ENCODE measurements at places on chromosomes 6 and 20.

- DNase-seq, result no peak
Observed at GRCh38 chr6:10947966-10948365, 61.1 kb downstream of the SYCP2L start.

GRCh38 chr6:168877821-168878282 lies 375.8 kb downstream of the THBS2 start:
- no peak for DNase-seq

DNA sequence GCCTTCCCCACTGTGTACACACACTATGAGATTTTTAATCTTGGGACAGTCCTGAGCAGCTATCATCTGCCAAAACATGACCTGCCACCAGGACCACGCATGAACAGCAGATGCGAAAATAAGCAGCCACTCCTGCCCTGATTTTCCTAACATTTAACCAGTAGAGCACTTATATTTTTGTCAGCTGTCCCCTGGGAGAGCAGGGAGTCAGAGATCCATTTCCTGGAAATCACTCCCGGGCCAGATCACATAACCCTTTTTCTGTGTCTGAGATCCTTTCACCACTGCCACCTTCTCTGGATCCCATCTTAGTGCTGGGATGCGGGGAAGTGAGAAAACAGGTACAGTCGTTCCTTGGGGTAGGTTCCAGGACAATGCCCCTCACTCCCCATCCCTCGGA lies 5.7 kb downstream of the SDCBP2 start:
- no peak for DNase-seq

GRCh38 chr20:10115021-10115420 lies 80.2 kb downstream of the ANKEF1 start:
- no peak for DNase-seq

GRCh38 chr20:4052554-4052953 lies 37.2 kb upstream of the RNF24 start:
- DNase-seq, result no peak

DNA sequence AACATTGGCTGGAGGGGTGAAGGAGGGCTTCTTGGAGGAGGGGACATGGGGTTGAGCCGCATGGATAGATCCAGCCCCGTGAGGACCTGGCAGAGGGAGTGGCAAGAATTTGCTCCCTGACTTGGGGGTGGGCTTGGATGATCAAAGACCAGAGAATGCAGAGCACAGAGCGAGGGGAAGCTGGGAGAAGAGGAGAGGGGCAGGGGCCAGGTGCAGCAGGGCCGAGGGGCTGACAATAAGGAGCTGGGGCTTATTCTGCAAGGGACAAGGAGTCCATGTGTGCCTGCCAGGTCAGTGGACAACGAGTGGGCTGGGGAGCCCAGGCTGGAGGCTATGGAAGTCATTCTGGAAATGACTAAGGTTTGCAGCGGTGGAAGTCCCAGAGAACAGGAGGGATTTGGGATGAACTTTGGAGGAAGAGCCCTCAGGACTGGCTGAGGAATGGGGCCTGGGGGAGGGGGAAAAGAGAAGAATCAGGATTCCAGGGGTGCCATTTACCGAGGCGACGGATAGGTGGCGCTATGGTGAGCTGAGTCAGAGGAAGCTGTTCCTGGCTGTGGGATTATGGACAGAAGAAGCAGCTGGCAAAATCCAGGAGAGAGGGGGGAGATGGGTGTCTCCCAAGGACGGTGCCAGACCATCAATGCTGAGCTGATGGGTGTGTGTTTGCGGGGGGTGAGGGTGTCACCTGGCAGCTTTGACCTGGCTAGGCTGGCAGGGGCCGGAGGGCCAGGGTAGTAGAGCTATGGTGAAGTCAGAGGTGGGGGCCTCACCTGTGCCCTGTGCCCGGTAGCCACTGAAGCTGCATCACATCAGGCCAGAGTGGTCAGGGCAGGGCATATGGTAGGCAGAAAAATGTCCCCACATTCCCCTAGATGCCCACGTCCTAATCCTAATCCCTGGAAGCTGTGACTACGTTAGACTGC lies 7.8 kb downstream of the KCNG1 start:
- peak; percentile 28 for DNase-seq

DNA sequence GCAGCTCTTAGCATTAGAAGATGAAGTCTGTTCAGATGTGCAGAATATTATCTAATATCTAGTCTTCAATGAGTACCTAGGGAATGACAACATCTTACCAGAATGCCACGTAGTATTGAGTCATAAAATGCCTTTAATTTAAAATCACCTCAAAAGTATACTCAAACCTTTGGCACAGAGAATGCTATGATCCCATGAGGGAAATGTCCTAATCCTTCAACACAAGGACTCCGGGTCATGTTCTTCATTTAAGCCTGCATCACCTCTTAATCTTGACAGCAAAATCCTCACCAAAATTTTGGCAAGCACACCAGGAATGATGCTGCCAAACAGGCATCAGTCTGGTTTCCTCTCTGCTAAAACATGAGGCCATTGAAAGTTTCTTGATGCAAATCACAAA lies 23.6 kb upstream of the MARCKS start:
- no peak for DNase-seq

DNA sequence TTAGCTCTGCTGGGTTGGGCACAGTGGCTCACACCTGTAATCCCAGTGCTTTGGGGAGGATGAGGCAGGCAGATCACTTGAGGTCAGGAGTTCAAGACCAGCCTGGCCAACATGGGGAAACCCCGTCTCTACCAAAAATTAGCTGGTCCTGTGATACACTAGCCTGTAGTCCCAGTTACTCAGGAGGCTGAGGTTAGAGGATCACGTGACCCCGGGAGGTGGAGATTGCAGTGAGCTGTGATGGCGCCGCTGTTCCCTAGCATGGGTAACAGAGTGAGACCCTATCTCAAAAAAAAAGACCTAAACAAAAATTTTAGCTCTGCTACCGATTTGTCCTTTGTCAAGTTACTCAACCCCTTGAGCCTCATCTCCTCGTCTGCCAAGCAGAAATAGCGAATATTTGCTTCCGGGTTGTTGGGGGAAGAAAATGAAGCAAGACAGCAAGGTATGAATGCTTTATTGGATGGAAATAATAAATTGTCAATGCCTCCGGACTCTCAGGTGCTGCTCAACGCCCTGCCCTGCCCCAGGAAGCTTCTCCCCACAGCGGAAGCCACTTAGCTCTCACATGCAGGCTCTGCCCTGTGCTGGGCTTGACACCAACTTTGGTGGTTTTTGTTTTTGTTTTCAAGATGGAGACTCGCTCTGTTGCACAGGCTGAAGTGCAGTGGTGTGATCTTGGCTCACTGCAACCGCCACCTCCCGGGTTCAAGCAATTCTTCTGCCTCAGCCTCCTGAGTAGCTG lies 24.9 kb upstream of the ITCH start:
- DNase-seq, result no peak

DNA sequence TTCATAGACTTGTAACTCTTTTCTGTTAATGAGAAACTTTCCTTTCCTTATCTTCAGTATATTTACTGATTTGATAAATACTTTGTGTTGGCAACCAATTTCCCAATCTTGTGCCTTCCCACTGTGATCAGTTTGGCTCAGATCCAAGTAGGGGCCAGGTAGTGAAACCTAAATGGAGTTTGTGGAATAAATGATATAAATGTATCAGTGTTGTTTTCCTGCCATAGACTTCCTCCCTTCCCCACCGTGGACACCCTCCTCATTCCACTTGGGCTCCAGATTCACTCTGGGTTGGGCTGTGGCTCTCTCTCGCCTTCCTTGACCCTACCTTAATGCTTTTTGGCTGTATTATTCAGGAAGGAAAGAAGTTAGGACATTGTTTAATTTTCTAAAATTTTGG lies 1.3 kb downstream of the ZKSCAN3 start:
- DNase-seq, result no peak

- no peak for DNase-seq
Observed at GRCh38 chr6:124670801-124671200, 291.4 kb upstream of the RNF217 start.

DNA sequence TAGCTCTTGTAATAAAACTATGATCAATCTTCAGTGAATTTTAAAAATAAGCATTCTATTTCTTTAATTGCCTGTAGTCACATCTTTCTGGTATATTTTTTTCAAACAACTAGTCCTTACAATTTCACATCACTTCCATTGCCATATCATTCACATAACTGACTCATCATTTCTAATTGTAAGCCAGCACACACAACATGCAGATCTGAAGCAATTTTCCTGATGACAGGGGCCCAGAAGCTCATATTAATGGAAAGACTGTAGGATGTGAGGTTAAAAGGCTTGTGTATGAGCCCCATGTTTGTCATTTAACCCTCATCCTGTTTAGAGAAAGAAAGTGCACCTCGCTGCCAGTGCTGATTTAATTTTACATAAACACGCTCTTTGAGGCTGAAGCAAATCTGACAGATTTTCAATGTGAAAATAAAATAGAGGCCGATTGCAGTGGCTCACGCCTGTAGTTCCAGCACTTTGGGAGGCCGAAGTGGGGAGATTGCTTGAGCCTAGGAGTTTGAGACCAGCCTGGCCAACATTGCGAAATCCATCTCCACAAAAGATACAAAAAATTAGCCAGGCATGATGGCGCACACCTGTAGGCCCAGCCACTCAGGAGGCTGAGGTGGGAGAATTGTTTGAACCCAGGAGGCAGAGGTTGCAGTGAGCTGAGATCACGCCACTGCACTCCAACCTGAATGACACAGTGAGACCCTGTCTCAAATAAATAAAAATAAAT lies 40.1 kb upstream of the LTV1 start:
- DNase-seq, result no peak

- no peak for DNase-seq
Observed at GRCh38 chr6:26597389-26597766, 625 bp downstream of the ABT1 start.

DNA sequence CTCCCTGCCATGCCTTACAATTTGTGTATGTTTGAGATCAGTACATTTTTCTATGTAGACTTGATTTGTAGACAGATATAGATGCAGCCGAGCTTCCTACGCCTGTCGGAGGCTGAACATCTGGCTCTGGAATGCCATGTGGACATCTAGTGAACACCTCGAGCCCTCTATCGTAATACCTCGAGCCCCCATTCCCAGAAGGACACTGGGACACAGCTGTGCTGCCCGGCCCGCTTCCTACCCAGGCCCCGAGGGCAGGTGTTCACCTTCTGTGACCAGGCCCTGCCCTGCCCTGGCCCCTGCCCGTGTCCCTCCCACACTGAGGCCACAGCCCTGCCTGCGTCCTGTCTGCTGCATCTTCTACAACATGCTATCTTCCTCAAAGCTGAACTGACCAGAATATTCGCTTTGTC lies 12.9 kb downstream of the RPS6KA2 start:
- DNase-seq, result no peak

DNA sequence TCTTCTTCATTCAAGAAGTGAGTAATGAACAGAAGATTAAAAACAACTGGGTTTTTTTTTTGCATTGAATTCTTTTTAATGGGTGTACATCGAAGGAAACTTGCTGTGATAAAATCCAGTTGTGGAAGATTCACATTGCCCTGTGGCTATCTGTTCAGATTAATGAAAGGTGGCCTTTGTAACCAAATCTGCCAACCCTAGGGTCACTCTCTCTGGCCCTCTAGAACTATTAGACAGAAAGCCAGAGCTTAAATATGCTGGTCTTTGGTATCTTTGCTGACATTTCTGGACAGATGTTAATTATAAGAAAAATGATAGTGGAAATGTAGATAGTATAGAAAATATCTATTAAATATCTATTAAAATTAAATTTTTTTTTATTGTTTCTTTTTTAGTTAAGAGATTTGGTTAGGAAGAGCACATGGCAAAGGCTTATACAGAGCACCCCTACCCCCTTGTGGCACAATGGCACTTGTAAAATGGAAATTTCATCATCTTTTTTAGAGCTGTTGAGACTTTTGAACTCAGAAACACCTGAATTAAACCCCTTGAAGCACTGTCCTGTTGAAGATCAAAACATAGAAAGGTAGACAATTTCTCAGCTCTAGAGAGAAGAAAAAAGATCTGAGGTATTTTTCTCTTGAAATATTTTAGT lies 572.5 kb downstream of the PKHD1 start:
- no peak for DNase-seq

GRCh38 chr6:37456126-37456525 lies 23.1 kb downstream of the CMTR1 start:
- no peak for DNase-seq

- no peak for DNase-seq
Observed at GRCh38 chr6:99611148-99611547, 4.5 kb downstream of the PRDM13 start.

- DNase-seq, result no peak
Observed at GRCh38 chr20:47282864-47283263, 73.6 kb downstream of the ZMYND8 start.

DNA sequence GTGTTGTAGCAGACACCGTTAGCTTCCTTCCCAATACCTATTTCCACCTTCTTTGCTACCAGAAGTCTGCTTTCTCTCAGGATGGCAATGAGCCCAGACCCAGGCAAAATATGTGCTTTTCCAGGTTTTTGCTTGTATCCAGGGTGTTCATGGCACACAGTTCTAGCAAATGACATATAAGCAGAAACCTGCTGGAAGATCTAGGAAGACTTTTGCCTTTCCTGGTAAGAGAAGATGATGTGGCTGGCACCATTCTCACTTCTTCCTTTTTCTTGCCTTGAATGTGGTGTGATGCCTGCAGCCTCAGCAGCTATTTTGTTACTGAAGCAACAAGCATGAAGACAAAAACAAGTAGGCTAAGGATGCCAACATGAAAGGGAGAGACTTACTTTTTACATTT lies 19.2 kb upstream of the TBC1D22B start:
- no peak for DNase-seq

DNA sequence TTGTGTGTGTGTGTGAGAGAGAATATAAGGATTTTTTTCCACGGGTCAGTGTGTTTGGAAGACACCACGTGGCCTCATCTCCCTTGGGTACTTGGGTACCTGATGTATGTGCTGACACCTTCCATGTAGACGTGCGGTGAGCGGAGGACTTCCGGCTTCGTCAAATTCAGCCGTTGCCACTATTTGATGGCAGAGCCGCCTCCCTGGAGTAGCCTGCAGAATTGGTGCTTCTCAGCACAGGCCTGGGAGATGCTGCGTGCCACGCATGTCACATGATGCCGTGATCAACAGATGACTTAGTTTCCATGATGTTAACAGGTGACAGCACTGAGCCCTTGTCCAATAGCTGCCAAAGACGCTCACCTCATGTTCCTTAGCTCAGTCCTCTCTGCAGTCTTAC lies 69.4 kb downstream of the CDH4 start:
- no peak for DNase-seq

DNA sequence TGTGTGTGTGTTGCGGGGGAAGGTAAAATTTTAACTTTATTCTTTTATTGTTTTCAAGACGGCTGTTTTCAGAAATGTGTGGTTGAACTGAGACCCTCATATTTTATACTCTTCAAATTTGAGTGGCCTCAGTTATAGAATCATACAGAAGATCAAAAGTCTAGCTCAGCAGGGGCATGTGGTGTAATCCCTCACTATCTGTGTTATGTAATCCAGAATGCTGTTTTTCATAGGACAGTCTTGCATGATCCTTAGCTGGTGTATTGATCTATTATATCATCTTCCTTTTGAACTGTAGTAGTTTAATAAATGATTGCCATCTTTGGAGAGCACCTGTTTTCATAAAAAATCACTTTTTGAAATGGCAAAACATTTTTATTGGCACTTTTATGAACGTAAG lies 1.4 kb downstream of the PLCB4 start:
- DNase-seq, result no peak

GRCh38 chr6:153668758-153669157 lies 370.3 kb upstream of the OPRM1 start:
- DNase-seq, result no peak

All from stimulated activated CD4-positive, alpha-beta T cell treated with anti-CD3 and anti-CD28 coated beads, Interleukin-12 subunit alpha, Interleukin-12 subunit beta, amount 100 ng/mL, for 48 hours (primary cell).